SJSA1 (cell line): ENCODE measurements at places on chromosomes 11 and 22.

DNA sequence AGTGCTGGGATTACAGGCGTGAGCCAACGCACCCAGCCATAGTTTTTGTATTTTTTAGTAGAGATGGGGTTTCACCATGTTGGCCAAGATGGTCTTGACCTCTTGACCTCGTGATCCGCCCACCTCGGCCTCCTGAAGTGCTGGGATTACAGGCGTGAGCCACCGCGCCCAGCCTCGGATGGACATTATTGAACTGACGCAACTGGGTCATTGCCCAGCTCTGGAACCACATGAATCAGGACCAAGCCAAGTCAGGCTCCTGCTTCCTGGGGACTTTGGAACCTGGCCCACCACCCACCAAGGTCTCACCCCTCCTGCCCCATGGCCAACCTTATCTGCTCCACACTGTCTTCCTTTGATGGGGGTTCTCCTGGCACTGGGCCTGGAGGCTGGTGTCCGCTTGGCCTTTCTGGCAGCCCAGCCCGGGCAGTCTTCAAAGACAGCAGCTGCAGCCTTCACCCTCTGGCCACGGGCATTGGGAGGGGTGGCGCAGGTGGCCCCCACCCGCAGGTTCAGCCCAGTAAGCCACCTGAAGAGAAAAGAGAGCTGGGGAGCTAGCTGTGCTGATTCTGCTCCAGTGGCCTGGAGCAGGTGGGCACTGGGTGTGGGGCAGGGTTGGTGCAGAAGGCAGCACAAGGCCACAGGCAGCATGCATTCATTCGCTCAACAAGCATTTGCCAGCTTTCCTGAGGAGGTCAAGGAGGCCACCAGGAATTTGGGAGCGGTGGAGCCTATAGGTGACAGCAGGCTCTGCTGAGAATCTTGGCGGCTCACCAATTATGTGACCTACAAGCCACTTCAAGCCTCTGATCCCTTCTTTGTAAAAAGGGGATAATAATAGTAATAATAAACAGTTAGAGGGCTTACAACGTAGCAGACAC is 5.7 kb downstream of the CHADL start:
- DNase-seq, result no peak

- DNase-seq, result no peak
Observed at GRCh38 chr11:41666951-41667653, 207.7 kb upstream of the LRRC4C start.

DNA sequence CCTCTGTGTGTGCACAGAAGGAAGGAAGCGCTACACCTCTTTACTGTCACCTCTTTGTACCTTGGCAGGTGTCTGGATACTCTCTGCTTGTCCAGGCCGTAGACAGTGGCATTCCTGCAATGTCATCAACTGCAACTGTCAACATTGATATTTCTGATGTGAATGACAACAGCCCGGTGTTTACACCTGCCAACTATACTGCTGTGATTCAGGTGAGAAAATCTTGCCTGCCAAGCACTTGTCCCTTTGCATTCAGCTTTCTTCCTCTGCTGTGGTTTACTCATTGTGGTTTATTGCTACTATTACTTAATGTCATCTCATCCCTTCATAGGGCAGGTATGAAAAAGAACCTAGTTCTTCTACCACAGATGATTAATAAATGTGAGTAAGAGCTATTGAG is 131.9 kb upstream of the MTNR1B start:
- no peak for DNase-seq

DNA sequence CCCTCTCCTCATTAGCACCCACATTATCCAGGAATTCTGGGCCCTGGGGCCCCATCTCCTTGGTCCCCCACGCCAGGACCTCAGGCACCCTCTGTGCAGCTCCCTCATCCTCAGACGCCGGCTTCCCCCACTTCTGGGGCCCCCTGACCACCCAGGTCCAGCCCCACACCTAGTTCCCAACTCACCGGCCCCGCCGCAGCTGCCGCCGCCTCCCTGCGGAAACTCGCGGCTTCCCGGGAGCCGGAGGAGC is at the start of gene PCSK7:
TSS of gene PCSK7 (minus strand) at position 232 of the 250 bp plus-strand sequence. CDS start 2,229 bp downstream, outside the sequence.
- DNase-seq, result no peak

DNA sequence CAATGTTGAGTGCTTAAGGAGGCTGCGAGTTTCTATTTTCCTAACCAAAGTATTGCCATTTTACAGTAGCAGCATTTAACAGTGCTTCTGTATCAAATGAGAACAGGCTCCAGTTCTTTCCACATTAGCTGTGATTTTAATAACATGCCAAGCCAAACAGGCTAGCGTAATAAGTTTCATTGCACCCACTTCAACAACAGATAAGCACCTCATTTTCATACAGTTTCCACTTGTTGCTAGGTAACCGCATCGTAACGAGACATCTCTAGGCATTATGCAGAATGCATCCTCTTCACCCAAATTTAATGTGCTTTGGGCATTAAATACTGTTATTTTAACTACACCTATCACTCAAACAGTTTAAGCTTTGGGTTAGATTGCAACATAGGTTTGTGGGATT is 79.0 kb downstream of the CADM1 start:
- no peak for DNase-seq

GRCh38 chr22:25764270-25765015 is 22.5 kb downstream of the MYO18B start:
- no peak for DNase-seq

DNA sequence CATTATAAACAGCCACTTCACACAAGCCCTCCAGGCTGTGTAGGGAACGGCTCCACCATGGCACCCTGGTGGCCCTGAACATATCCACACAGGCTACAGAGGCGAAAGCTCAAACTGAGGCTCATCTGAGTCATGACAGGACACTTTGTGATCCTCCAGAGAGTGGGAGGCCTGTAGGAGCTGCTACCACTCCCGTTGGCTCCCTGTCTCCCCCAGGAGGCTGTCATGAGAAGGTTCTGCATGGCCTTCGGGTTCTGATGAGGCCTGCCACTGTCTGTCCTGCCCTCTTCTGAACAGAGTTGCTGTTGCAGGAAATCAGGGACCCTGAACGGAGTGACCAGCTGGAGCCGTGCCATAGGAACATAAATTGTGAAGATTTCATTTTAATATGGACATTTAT is 23.8 kb upstream of the ALDH3B2 start:
- no peak for DNase-seq

GRCh38 chr22:46242076-46242475 is 8.0 kb downstream of the CDPF1 start:
- DNase-seq, result peak; percentile 35

- DNase-seq, result no peak
Observed at GRCh38 chr11:82494988-82495432, 238.7 kb downstream of the FAM181B start.

DNA sequence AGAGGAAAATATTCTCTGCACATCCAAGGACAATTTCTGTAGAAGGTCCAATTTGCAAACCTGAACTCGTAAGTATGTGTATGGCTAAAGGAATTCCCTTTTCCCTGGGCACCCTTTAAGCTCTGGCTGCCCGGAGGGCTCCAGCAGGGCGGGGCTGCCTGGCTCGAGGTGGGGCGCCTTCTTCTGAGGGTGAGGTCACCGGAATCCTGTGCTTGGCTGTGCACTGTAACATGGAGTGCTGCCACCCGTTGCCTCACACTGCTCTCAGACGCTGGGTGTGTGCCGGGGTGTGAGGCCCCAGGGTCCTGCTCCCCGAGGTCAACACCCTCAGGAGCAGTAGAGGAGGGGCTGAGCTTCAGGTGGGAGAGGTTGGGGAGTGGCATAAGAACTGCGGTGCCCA is 61.5 kb downstream of the SYN3 start:
- DNase-seq, result peak; percentile 15

- peak; percentile 71 for DNase-seq
Observed at GRCh38 chr11:69337211-69337721, 43.3 kb downstream of the MYEOV start.

DNA sequence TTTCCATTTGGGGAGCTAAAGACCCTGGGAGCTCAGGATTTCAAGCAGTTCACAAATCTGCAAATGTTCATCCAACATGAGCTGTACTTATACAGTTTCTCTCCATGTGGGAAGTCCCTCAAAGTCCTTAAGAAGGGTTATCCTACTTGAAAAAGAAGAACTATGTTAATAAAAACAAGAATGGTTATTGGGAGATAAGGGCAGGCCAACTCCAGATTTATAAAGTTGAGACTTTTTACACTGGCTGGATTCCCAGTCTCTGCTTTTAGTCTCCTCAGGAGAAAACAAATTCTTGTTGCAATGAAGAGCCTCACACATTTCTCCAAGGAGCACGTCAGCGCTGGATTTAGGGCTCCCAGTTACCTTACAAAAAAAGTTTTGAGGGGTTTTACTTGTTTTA is 34.2 kb upstream of the CTTN start:
- DNase-seq, result no peak

DNA sequence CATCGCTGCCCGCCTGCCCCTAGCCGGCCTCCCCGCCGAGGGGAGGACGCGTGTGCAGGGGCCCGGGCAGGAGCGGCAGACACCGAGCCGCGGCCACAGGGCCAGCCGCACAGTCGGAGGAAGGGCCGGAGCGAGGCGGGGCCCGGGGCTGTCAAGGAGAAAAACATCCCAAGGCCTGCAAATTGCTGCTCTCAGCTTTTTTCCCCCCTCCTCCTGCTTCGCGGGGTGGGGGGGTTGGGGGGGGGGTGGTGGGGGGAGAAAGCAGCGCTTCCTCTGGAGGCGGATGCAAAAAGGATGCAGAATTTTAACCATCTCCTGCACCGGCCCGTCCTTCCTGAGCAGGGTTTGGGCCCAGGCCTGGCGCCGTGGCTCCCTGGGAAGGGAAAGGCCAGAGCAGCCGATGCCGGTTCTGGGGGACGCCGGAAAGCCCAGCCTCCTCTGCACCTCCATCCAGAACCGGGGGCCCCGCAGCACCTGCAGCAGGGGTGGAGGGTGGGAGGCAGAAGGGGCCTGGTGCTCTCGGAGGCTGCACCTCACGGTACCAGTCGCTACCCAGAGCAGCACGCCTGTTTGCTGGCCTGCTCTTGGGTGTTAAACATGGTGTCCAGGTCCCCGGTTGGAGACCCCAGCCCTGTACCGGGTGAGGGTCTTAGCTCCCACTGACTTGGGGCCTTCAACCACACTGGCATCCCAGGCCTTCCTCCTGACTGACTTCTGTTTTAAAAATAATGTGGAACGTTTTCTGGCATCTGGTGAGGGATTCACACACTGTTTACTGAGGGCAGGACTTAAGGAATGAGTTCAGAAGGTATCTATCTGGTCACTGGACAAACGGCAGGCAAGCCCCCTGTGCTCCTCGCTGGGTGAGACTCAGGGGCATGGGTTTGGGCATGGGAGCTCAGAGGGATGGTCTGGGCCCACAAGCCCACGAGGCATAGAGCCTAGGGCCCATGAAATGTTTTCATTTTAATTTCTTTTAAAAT is 77.4 kb upstream of the WNT7B start:
- DNase-seq, result peak; percentile 72
